ENCODE measurements at places on chromosomes 7 and 10.

GRCh38 chr7:55144333-55145317 lies 125.8 kb downstream of the EGFR start:
- no peak for DNase-seq

GRCh38 chr10:114638821-114639625 lies 19.1 kb downstream of the ABLIM1 start:
- no peak for DNase-seq

DNA sequence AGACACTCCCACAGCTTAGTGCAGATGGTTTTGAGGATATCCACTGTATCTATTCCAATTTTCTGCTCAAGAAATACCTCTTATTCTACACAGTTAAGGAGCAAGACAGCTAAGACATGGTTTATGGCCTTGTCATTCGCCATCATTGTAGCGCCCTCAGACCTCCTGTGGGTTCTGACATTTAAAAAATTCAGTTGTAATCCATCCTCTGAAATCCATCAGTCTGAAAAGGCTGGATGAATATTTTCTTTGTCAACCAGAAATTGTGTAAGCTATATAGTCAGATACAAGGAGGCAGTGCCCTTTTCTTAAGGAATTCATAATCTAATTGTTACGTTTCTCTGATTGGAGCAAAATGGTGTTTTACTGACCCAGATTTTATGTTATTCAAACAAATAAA lies 353.6 kb downstream of the GALNT17 start:
- no peak for DNase-seq

- DNase-seq = no peak
These were observed 65.6 kb upstream of the DUSP5 start for GRCh38 chr10:110432084-110432483.

GRCh38 chr7:151897951-151898686 lies 21.2 kb upstream of the PRKAG2 start:
- DNase-seq = no peak

DNA sequence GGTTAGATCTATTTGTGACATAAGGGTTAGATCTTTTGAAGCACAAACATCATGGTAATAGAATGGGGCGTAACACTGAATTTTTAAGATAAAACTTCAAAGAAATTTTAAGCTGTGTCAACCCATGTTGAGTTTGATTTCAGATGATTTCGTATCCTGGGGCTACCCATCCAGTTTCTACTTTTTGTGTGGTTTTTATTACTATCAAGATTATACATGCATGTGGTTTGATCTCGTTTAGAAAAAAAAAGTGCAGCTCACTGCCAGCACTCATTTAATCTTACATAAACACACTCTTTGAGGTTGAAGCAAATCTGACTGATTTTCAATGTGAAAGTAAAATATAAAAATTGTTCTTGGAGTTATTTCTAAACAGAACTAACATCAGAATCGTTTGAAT lies 140.8 kb upstream of the GRB10 start:
- no peak for DNase-seq

DNA sequence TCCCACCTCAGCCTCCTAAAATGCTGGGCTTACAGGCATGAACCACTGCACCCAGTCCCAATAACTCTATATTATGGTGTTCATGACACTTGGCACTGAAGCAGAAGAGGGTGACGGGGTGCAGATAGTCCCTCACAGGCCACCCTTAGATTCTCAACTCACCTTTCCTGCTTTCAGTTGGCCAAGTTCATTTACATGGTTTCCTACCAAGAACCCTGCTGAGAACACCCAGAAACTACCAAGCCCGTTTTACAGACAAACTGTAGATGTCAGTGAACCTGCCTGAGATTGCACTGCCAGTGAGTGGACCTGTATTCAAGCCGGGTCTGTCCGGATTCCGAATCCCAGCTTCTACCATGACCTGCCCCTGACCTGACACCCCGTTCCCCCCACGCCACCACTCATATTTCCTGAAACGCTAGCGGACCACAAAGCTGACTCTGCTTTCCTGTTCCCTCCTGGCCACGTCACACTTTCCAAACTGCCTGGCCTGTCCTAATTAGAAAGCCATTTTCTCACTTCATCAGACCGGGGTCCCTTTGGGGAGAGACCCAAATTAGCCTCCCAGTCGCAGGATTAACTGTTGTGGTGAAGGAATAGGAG lies 17.3 kb downstream of the GRID2IP start:
- no peak for DNase-seq

DNA sequence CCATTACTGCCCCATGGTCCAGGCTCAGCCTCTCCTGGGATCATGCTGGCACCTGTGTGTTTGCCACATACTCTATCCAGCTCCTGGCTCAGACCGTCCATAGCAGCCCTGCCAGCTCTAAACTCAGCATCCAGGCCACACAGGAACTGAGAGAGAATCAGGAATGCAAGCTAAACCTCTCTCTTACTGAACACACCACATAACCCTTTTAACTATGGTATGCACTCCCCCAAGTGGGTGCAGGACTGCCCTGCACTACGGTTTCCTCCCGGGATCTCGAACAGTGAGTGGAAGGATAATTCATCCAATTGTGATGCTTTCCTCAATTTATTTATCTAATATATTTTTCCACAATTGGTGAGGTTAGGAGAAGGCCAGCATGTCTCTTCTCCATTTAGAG lies 17.1 kb upstream of the ZNF800 start:
- no peak for DNase-seq

DNA sequence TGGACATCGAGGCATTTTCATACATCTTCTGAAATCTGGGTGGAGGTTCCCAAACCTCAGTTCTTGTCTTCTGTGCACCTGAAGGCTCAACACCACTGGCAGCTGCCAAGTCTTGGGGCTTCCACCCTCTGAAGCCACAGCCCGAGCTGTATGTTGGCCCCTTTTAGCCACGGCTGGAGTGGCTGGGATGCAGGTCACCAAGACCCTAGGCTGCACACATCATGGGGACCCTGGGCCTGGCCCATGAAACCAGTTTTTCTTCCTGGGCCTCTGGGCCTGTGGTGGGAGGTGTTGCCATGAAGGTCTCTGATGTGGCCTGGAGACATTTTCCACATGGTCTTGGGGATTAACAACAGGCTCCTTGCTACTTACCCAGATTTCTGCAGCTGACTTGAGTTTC lies 62.1 kb downstream of the INPP5A start:
- DNase-seq = no peak

DNA sequence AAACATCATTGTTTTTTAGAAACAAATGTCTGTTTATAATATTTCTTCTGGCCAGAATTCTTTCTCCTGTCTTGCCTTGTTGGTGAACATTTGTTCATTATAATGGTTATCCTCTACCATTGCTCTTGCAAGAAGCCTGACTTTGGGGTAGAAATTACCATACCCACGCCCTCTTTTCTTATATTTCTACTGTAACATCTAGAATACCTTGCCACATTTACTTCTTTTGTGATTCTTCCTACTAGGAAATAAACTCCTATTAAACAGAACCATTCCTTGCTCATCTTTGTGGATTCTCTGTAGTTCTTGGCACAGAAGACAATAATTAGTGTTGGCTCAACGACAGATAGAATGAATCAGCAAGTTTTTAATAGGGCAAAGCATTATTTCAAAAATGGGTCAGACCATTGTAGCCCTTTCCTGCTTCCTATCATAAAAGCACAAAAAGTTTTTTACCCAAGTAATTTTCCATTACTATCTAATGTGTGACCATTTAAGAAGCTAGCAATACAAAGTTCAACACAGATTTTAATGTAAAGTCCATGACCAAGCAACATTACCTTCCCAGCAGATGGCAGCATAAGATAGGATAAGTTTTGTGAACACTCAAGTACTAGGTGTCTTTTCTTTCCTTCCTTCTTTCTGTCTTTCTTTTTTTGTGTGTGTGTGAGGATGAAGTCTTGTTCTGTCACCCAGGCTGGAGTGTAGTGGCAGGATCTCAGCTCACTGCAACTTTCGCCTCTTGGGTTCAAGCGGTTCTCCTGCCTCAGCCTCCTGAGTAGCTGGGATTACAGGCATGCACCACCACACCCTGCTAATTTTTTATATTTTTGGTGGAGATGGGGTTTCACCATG lies 270.4 kb downstream of the HGF start:
- DNase-seq = no peak

- no peak for DNase-seq
These were observed 183.1 kb upstream of the YAE1 start for GRCh38 chr7:39383136-39383535.

DNA sequence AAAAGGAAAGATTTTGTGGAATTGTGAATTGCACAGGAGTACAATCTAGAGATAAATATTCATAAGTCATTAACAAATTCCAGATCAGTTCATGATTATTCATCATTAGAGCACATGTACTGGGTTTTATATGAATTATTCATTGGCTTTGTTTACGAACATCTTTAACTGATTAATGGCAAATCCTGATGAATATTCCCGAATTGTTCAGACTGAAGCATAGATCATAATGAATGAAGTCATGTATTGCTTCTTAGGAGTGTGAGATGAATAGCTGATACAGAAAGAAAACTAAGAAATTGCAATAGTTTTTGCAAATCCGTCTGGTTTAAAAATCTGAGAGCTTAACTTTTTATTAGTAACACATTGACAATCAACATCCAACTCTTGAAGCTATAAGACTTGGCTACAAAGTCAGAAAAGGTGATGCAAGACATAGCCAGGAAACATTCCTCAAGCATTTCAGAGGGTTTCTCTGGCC lies 183.6 kb upstream of the DGKB start:
- no peak for DNase-seq

- DNase-seq = no peak
These were observed 210.9 kb downstream of the TEX36 start for GRCh38 chr10:125472010-125472607.

GRCh38 chr7:133354546-133355324 lies 101.9 kb downstream of the EXOC4 start:
- no peak for DNase-seq

- DNase-seq = no peak
These were observed 291.1 kb upstream of the IMMP2L start for GRCh38 chr7:111853201-111853990.

DNA sequence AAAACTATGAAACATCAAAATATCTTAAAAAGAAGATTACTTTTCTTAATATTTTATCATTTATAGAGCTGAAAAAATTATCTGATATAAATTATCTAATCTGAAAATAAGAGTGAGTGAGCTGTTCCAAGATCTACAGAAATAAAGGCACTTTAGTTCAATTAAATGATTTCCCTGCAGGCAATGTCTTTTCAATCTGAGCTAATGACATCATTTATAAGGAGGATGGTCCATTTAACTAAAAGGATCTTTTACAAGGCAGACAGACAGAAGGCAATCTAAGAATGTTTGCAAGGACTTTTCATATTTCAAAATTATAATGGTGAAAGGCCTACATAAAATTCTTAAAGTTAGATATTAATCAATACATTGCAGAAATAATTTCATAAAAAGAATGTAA lies 71.8 kb downstream of the SKAP2 start:
- DNase-seq = no peak

DNA sequence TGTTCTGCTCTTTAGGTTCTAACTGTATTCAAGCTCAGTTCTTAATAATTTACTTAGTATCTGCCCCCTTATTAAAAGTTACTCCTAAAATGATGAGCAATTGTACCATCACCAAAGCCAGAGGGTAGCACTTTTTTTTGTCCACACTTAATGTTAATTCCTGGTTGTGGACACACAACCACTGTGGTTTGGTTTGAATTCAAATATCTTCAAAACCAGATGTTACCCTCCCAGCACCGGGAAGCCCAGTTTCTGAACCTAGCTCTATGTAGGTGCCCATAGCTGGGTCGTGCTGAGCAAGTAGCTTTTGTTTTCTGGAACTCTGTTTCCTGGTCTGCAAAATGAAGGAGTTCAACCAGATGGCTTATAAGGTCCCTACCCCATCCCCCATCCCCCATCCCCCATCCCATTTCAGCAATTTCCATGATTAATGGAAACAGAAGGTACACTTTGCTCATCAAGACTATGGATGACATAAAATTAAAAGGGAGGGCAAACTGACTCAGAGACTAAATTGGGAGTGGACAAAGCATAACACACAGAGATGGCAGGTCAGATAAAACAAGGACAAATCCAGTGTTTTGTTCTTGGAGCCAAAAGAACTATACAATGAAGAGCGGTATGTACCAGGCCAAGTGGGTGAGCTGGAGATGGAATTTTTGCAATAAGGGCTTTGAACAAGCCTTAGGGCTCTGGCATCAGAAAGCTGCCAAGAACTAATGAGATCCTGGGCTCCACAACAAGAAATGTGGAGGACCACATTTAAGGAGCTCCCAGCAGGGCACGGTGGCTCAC lies 56.7 kb downstream of the DLG5 start:
- DNase-seq = no peak

GRCh38 chr10:1184541-1185430 lies 128.6 kb downstream of the WDR37 start:
- no peak for DNase-seq

GRCh38 chr7:73885975-73886798 lies 25.2 kb downstream of the TMEM270 start:
- DNase-seq = no peak

DNA sequence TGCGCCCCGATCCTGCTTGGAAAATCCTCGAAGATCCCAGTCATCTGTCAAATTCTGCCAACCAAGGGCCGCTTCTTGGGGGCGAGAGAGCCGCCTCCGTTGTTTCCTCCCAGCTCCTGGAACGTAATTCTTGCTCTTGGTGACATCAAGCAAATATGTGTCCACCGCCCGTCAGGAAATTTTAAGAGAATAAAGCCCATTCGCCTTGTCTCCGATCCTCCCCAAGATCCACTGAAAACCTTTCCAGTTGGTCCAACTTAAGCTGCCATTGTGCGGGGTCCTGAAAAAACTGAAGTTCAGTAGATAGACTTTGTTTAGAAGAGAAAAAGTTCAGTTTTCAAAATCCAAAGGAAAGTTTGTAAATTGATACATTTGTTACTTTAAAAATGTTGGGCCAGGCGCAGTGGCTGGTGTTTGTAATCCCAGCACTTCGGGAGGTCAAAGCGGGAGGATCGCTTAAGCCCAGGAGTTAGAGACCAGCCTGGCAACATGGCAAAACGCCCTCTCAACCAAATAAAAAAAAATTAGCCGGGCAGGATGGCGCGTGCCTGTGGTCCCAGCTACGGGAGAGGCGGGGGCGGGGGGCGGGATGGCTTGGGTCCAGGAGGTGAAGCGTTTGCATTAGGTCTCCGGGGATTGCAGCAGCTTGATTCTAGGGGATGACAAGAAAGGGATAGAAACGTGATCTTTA lies 1.0 kb upstream of the ZNF800 start:
- peak; percentile 5 for DNase-seq

- no peak for DNase-seq
These were observed 10.7 kb upstream of the DPYSL4 start for GRCh38 chr10:132175907-132176581.

- DNase-seq = no peak
These were observed 89.3 kb upstream of the MACROH2A2 start for GRCh38 chr10:69963178-69963834.

- DNase-seq = no peak
These were observed 131.9 kb downstream of the KIAA1217 start for GRCh38 chr10:24340883-24341282.
